BE2C (cell line): ENCODE measurements at places on chromosomes 5 and 9.

DNA sequence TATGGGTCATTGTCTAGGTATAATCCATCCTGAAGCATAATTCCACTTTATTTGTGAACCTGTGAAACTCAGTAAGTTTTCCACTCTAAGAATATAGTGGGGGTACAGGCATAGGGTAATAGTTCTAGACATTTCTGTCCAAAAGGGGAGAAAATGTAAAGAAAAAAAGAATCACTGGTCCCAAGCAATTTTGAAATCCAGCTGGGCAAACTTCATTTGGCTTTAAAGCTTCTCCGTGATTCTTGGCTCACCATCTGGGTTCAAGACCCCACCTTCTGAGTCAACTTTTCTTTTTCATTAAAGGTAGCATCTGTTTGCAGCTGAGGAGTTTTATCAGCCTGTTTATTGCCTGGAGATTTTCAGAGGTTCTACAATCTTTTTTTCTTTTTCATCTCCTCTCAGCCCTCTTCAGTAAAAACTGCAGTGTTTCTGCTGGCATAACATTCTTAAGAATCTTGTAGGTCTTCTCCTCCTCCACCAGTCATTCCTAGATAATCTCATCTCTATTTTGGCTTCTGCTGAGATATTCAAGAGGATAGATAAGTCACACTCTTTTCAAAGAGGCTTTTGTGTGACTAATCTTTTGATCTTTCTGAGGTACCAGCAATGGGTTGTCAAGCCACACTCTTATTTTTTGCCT, 126.1 kb upstream of the PITX1 start:
- DNase-seq: no peak

GRCh38 chr9:70588381-70588780, 173.9 kb upstream of the KLF9 start:
- DNase-seq: no peak

DNA sequence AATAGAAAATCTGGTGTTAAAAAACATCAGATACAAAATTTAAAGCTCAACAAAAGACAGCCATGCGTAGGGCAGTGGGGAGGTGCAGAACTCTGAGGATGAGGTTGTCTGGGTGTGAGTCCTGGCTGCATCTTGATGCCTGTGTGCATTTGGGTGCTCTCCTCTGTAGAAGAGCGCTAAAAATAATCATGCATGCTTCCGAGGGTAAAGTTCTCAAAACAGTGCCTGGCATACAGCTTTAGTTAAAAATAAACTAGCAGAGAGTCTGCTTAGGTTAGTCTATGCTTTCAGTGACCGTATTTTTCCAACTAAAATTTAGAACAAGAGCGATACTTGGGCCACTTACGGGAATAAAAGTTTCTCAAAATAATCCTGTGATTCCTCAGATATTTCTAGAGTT, 55.5 kb upstream of the SPATA31C2 start:
- no peak for DNase-seq

DNA sequence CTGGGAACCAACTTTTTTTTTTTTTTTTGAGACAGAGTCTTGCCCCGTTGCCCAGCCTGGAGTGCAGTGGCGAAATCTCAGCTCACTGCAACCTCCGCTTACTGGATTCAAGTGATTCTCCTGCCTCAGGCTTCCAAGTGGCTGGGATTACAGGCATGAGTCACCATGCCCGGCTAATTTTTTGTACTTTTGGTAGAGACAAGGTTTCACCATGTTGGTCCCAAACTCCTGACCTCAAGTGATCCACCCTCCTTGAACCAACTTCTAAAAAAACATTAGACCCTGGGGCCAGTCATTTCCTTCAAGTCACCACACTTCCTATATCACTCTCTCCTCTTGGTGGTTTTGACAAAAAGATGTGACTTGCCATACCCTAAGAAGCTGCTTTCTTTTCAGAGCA, 10.9 kb upstream of the SHROOM1 start:
- DNase-seq: no peak

- DNase-seq: no peak
Measured at GRCh38 chr9:3224931-3225330, 300.9 kb downstream of the RFX3 start.

GRCh38 chr9:23477908-23478307, 348.1 kb downstream of the ELAVL2 start:
- DNase-seq: no peak
